Activated T-helper 17 cell treated with anti-CD3 and anti-CD28 coated beads, Interleukin-2, amount 50 U/mL, for 72 hours (primary cell): ENCODE measurements at places on chromosomes 6 and 20. TPM values are rescaled to one million over a fixed set of nuclear protein-coding genes. Genes with fewer than 3 reads are reported as not detected.

Gene ESR1
- not detected for total RNA-seq

DNA sequence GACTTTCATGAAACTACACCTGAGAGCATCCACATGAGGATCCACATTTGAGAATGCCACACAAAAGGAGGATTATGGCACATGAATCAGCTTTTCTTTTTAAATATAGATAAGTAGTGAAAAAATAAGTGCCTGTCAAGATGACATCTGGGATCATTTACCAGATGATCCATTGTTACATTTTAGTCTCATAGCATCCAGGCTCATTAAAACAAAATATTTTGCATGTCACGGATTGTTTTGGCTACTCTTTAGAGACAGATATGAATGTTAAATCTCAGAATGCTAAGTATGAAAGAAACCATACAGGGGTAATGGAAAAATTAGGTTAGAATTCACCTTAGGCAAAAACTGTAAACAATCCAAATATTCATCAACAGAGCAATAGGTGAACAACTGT, 66.7 kb downstream of the MYO6 start:
- no peaks in the 10 kb centered on the region for H3K36me3 ChIP-seq
- H3K4me1 ChIP-seq: no peaks in the 10 kb centered on the region
- no peaks in the 10 kb centered on the region for H3K27me3 ChIP-seq
- no peak for ATAC-seq
- H3K4me3 ChIP-seq: no peak overlapping the region
- no peak overlapping the region for H3K27ac ChIP-seq

- H3K36me3 ChIP-seq: no peaks in the 10 kb centered on the region
- ATAC-seq: no peak
- no peak overlapping the region for H3K27ac ChIP-seq
- peaks cover 17% of the 10 kb centered on the region for H3K27me3 ChIP-seq
- no peaks in the 10 kb centered on the region for H3K4me1 ChIP-seq
Observed at GRCh38 chr20:19812056-19812455, 54.0 kb downstream of the RIN2 start.

DNA sequence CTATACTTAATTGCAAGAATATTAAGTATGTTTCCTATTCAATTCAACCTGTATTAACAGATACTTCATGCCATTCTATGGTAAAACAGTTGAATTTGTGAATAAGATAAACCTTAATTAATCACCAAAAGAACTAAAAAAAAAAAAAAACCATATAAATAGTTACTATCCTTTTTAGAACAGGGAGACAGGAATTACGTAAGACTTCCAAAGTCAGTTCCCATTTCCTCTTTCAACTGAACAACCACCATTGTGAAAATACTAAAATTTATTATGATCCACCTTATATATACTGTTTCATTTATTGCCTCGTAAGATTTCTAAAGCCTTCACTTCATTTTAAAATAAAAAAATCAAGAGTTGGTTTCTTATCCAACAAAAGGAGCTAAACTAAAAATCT, 9.4 kb downstream of the CCNC start:
- ATAC-seq: no peak
- H3K36me3 ChIP-seq: peaks cover 92% of the 10 kb centered on the region
- H3K4me3 ChIP-seq: no peak overlapping the region
- no peaks in the 10 kb centered on the region for H3K4me1 ChIP-seq

DNA sequence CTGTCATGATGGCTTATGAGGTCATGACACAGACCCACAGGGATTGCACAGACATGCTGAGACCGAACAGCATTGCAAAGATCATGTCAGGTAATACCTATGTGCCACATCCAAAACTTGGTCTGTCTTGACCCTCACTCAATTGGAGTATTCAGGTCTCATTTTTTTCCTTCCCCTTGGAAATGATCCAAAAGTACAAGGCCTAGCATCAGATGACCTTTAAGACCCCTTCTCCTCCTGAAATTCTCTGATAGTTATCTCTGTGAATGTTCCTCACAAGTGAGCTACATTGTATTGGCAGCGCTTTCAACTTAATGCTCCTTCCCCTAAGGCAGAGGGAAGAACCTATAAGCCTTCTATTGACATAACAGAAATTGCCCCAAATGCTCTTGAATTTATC, 507.4 kb upstream of the JARID2 start:
- peak overlapping the region; percentile 100 for H3K27ac ChIP-seq
- H3K36me3 ChIP-seq: peaks cover 50% of the 10 kb centered on the region
- ATAC-seq: no peak
- peak overlapping the region; percentile 78 for H3K4me3 ChIP-seq
- no peaks in the 10 kb centered on the region for H3K27me3 ChIP-seq

GRCh38 chr20:46351357-46352058, 43.2 kb upstream of the CDH22 start:
- peak overlapping the region; percentile 90 for H3K27ac ChIP-seq
- no peaks in the 10 kb centered on the region for H3K27me3 ChIP-seq
- H3K4me3 ChIP-seq: no peak overlapping the region
- H3K36me3 ChIP-seq: peaks cover 52% of the 10 kb centered on the region
- H3K4me1 ChIP-seq: peaks cover 15% of the 10 kb centered on the region

DNA sequence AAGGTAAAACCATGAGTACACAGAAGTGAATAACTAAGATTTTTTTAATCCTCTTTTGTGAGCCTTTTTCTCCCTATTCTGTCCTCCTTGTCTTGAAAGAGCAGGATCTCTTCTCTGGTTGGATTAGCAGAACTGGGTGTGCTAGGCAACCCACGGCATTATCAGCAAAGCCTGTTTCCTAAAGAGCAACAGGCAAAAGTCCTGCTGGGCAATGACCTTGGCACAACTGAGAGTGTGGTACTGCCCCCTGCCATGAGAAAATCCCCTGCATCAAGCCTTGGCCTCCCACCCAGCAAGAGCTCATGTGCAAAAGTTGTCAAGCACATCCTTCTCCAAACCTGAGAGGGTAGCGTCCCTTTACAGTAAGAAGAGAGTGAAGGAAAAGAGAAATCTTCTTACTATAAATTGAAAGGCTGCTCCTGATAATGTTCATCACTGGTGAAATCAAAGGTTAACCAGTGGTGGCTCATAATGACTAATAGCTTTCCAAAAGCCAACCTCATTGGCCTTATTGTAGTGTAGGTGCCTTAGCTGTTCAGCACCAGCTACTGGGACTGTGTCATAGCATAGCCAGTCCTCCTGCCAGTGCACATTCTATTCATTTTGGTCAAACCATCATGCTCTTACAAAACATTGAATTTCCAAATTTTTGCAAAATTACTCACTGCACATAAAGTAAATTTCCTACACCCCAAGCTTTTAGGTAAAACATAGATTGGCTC, 17.1 kb downstream of the KIF6 start:
- no peaks in the 10 kb centered on the region for H3K36me3 ChIP-seq
- ATAC-seq: peak; percentile 49
- H3K4me1 ChIP-seq: no peaks in the 10 kb centered on the region
- H3K4me3 ChIP-seq: no peak overlapping the region
- no peak overlapping the region for H3K27ac ChIP-seq
- H3K27me3 ChIP-seq: peaks cover 15% of the 10 kb centered on the region

Gene SFT2D1
- total RNA-seq: 43.8 TPM

DNA sequence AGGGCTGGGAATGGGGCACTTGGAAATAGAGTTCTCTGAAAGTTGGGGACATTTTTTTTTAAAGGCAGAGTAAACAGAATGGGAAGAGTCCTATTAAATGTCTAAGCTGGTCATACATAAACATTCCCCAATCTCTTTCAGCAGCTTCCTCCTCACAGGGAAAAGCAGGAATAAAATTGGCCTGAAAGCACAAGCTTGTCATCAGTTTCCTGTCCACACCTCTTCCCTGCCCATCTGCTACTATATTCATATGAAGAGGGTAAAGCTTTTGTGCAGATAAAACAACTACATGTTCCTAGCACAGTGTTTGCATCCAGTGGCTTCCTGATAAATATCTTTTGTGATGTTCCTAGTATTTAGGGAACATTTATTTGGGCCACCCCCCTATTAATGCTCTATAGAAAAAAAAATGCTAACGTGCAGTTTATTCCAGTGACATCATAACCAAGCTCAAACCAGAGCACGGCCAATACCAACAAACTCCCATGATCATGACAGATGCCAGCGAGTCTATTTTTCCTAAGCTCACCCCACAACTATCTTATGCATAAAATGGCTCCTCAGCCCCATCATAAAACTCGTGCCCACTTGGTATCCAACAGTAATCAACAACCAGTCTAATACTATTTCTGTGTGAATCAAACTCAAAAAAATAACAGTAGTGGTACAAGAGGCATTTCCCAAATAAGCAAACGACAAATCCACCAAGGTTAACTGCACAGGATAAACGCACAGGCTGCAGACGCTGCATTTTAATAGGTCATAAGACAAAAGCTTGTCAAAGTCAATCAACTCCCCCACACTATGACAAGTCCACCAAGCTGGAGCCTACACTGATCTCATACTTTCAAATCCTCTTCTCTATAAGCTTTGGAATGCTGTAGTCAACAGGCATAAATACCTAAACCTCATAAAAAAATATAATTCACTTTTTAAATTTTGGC, 95.3 kb downstream of the EPB41L2 start:
- no peak overlapping the region for H3K4me3 ChIP-seq
- ATAC-seq: no peak
- no peaks in the 10 kb centered on the region for H3K27me3 ChIP-seq
- no peaks in the 10 kb centered on the region for H3K36me3 ChIP-seq
- H3K27ac ChIP-seq: no peak overlapping the region

DNA sequence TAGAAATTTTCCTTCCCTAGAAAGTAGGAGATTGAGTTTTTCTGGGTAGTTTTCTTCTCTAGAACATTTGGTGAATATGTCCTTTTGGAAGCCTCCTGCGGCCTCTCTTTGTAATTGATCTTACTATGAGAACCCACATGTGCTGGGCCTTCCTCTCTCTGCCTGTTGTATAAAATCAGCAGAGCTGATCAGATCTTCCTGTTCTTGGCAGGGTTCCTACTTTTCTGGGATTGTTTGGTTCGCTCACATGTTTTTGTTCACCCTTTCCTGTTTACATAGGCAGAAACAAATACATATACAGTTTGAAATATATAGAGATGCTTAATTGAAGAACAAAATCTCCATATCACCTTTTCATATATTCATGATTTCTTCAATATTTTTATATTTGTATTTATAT, 57.8 kb downstream of the IL22RA2 start:
- ATAC-seq: no peak
- no peaks in the 10 kb centered on the region for H3K36me3 ChIP-seq
- no peak overlapping the region for H3K27ac ChIP-seq
- H3K27me3 ChIP-seq: no peaks in the 10 kb centered on the region
- no peaks in the 10 kb centered on the region for H3K4me1 ChIP-seq

- peaks cover 27% of the 10 kb centered on the region for H3K27me3 ChIP-seq
- no peaks in the 10 kb centered on the region for H3K4me1 ChIP-seq
- no peak for ATAC-seq
- H3K36me3 ChIP-seq: no peaks in the 10 kb centered on the region
- no peak overlapping the region for H3K4me3 ChIP-seq
Observed at GRCh38 chr6:35757456-35758123, 18.8 kb upstream of the CLPSL2 start.

DNA sequence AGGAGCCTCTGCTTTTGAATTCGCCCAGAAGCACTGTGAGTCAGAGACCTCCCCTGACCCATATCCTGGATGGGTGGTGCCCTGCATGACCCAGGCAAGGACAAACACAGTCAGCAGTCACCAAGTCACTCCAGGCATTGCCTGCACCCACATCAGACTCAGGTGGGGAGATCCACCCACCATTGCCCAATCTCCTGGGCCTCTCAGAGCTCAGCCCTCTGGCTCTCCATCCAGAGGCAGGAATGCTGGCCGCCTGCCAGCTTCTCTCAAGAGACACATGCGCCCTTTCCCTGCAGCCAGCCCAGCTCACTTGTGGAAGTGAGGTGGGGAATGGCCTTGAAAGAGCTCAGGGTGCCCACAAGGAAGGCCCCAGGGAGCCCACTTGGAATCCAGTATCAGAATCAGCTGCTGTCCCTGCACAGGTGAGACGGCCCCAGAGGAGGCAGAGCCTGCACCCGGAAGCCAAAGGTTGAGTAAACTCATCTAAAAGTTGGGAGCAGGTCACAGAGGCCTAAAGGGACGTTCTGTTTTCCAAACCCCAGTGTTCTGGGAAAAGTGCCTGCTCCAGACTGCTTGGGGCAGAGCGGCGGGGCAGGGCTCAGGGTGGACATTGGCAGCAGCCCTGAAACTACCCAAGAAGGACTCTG, 129.8 kb downstream of the PREX1 start:
- peak overlapping the region; percentile 66 for H3K27ac ChIP-seq
- H3K4me3 ChIP-seq: no peak overlapping the region
- H3K4me1 ChIP-seq: peaks cover 28% of the 10 kb centered on the region
- ATAC-seq: peak; percentile 85
- peaks cover 95% of the 10 kb centered on the region for H3K36me3 ChIP-seq

GRCh38 chr6:509676-510075, 118.1 kb downstream of the IRF4 start:
- peak overlapping the region; percentile 98 for H3K27ac ChIP-seq
- ATAC-seq: peak; percentile 52
- H3K27me3 ChIP-seq: no peaks in the 10 kb centered on the region
- peak overlapping the region; percentile 87 for H3K4me3 ChIP-seq
- peaks cover 83% of the 10 kb centered on the region for H3K4me1 ChIP-seq
